ENCODE measurements at places on chromosomes 16 and 17.

GRCh38 chr16:83682868-83683235 lies 124.9 kb upstream of the HSBP1 start:
- DNase-seq = no peak

DNA sequence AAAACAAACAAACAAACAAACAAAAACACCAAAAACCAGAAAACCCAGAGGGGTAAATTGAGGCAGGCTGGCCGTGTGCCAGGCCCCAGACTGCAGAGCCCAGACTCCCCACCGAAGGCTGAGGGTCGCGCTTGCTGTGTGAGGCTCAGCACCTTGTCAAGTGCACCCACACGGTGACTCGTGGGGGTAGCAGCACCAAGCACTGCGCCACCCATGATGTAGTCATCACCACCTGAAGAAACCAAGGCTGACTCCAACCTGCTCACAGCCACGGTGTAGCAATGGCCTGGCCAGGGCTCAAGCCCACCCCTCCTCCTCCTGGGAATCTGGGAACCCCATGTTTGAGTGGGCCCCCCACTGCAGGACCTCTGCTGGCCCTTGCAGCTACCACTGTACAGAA lies 11.9 kb downstream of the MCRIP1 start:
- DNase-seq = no peak

DNA sequence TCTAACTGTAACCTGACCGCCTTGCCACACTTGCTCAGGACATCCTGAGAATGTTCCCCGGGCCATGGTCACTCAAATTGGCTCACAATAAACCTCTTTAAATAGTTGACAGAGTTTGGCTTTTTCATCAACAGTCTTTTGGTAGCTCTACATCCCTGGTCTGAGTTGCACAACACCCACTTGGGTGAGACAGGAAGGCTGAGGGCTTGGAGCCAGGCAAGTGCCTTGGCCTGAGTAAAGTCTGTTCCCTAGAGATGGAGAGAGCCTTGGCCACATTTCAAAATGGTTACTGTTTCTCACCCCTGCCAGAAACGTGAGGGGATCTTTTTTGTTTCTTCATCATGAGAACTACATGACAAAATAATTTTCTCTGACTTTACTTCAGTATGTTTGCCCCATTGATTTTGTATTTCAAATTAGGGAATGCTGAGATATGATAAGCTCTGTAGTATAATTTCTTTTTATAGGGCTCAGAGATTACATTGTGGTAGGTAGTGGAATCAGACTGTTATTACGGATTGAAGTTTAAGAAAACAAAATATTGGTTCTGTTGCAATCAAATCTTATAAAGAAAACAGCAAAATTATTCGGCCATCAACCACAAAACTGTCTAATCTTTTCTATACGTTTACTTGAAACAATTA lies 53.9 kb upstream of the NETO2 start:
- DNase-seq = no peak

DNA sequence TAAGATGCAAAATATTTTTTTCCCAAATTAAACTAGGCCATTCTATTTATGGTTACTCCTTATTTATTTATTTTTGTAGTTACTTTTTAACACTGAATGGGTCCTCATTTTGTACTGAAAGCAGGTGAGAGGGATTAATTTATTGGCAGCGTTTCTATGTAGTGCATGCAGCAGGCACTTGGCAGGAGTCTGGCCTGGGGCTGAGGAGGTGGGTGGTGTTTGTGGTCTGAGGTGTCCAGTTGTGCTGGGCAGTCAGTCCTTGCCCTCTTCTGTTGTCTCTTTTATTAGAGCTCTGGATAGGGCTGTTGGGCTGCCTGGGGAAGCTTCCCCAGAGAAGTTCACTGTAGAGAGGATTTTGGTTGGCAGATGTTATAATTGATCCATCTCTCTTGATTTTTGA lies 12.7 kb downstream of the SEC14L1 start:
- no peak for DNase-seq

DNA sequence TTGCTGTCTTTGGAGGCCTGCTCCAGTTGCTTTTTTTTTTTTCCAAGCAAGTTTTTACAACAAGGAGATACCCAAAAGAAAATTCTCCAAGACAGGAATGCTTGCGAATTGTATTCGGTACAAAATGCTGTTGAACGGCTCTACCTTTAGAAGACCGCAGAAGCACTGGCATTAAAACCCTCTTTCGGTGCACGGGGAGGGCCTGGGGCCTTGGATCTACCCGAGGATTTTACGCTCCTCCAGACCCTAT lies 1.3 kb upstream of the HELZ start:
- DNase-seq = no peak

DNA sequence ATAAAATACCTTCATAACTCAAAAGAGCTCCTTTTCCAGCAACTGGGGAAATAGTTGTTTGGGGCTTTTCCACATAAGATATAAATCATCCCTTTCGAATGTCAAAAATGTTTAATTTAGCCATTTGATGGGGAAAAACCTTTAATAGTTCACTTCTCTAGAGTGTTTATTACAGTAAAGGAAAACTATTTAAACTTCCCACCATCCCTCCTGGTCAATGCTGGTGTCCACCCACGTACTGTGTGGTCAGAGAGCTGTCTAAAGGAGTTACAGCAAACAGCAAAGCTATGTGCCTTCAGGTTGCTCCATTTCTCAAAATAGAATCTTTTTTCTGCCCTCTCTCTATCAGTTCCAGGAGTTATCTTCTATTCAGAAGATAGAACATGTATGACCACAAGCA lies 33.5 kb downstream of the KANSL1 start:
- DNase-seq = no peak

DNA sequence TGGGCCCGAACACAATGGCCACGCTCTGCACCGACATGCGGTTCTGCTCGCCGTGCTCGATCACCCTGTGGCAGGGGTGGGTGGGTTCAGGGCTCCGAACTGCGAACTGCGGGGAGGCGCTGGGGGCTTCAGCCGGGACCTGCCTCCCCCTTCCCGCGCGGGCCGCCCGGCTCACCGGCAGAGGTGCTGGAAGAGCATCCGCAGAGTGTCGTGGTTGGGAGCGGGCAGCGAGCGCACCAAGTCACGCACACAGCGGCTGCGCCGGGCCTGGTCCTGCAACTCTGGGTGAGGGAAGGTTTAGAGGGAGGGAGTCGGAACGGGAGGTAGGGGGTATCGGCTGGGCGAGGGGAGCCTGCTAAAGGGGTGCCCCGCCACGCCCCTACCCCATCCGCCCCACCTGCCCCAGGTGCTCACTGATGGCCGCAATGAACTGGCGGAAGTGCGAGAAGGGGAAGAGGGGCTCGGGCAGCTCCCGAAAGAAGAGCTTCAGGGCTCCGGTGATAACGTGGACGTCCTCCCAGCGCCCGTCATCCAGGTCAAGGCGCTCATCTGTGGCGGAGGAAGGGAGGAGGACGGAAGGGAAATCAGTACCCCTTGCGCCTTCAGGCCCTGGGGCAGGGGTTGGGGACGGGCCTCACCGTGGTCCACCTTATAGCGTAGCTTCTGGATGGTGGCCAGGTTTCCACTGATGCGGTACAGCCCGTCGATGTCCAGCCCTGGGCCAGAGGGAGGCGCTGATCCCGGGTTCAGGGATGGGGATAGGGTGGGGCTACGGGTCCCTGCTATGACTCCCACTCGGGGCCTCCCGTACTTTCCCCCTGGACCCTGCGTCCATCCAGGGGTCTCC lies 36.9 kb downstream of the ARHGAP27 start:
- no peak for DNase-seq

GRCh38 chr16:50153596-50154419 lies 702 bp downstream of the TENT4B start:
- no peak for DNase-seq

DNA sequence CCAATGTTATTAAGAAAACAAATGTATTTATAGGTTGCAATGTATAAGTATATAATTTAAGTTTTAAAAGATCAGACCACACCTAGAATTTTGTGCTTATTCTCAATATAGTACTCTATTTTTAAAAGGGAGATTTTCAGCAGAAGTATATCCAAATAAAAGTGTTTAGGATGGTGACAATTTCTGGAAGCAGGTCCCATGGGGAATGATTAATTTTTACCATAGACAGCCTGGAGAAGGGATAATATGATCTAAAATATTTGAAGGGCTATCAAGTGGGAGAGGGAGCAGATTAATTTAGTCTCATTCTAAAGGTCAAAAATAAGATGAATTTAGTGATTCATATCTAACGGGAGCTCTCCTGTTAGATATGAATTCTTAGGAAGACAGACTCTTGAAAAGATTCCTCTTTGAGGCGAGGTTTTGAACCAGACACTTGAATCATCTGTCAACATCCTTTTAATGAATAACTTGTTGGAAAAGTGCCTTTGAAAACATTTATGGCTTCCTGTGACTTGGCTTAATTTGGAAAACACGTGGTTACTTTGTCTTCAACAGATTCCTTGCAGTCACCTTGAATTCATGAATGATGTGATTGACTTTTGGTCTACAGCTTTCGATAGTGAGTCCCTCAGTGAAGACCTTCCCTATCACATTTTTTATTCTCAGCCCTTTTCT lies 29.3 kb upstream of the SMIM36 start:
- no peak for DNase-seq

DNA sequence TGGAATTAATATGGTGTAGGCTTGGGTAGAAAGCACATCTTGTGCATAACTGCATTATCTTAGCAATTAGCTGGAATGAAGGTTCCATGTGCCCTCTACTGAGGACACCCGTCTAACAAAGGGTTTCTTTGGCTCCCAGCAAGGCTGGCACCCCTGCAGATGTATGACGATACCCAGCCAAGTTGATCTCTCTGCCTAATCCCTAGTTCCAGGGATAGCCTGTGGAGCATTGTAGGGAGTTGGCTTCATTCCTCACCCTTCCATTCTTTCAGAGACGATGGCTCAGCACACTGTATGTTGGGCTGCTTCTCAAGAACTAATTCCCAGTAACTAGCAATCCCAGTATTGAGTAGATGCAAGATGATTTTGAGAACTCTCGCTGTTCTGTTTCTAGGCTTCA lies 182.5 kb downstream of the SNX29 start:
- no peak for DNase-seq

- no peak for DNase-seq
These were observed 252.9 kb upstream of the XYLT1 start for GRCh38 chr16:17723531-17724134.

GRCh38 chr17:80291260-80291659 lies 30.6 kb downstream of the RNF213 start:
- no peak for DNase-seq

DNA sequence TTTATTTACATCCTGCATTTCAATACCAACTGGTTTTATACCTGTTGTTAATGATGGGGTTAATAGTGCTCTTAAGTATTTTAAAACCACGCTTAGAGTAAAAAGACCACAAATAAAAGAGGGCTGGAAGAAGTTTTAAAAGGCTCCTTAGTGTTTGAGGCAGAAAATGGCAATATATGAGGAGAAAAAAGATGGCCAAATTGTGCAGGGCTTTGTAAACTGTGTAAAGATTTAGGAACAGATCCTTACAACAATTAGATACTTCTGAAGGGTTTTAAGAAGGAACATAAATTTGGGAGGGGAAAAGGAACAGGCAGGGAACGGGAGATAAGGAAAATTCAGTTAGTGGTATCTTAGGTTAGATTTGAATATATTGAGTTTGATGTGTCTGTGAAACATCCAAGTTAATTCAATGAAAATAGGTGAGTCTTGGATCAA lies 12.7 kb downstream of the CDC27 start:
- no peak for DNase-seq

DNA sequence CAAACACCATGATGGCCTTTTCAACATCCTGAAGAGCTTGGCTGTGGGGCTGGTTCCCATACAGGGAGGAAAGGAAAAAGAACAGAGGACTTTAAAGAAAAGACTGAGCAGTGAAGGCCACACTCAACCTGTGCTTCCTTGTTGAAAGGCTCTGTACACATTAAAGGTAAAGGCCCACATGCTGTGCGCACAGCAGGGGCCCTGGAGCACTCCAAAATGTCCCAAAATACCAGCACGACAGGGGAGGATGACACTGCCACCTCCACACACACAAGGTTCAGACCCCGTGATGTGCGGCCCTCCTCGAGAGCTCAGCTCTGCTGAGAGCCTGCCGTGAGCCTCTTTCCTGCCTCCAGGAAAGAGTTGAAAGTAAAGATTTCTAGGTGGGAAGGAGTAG lies 36.5 kb downstream of the FANCA start:
- no peak for DNase-seq

DNA sequence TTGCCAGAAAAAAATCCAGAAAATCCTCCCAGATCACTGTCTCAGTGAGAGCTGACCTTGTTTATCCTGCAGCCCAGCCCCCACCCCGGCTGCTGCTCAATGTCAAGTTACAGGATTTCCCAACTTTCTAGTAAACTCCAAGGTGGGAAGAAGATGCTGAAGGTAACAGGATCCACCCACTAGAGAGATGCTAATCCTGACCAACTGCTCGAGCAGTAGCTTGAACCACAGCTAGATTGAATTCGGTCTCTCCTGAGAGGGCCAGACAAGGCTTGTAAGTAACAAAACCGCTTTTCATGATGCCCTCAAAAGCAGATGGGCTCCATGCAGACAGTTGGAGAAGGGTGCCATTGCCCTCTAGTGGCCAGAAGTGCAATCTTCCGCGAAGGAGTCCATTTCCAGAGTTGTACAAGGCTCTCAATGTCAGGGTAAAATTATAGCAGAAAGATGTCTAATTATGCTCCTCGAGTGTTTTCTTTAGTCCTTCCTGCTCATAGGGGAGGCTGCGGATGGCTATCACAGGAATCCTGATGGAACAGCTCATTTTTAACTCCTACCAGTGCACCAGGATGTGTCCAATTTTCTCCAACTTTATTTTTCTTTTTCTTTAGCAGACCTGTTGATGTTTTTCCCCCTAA lies 3.9 kb downstream of the CDH11 start:
- DNase-seq = peak; percentile 67

GRCh38 chr16:73735018-73735417 lies 561.6 kb upstream of the PSMD7 start:
- DNase-seq = no peak

DNA sequence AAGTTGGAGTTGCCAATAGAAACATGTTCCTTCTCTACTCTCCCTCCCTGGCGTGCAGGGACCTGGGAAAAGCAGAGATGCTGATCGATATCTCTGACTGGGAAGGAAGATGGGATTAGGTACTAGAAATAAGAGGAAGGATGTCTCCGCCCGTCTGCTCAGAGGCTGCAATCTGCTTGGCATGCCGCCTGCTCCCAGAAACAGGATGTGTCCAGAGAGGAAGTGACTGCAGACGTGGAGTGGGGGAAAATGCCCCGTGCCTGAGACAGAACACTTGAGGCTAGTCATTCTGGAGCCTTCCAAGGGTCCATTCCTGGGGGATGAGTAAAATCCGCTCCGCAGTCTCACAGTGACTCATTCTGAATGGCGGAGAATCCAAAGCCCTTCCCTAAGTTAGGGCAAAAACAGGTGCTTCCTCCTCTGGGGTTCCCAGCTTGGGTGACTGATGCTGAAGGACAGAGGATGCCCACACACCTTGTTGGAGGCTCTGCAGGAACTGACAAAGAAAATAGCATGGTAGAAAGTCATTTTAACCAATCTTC lies 45.0 kb upstream of the SMURF2 start:
- no peak for DNase-seq

All from NCI-H1694 (cell line).